HT-29 (cell line): ENCODE measurements at places on chromosomes 11 and 22. TPM values are rescaled to one million over a fixed set of nuclear protein-coding genes. Genes with fewer than 3 reads are reported as not detected.
A peak's percentile ranks its signal among the peaks of the same experiment; 100 is the strongest.

Gene CD6
- total RNA-seq: 0.53 and 2.1 TPM in 2 replicates

Gene UBE2L3
- total RNA-seq: 41.0 and 43.1 TPM in 2 replicates

DNA sequence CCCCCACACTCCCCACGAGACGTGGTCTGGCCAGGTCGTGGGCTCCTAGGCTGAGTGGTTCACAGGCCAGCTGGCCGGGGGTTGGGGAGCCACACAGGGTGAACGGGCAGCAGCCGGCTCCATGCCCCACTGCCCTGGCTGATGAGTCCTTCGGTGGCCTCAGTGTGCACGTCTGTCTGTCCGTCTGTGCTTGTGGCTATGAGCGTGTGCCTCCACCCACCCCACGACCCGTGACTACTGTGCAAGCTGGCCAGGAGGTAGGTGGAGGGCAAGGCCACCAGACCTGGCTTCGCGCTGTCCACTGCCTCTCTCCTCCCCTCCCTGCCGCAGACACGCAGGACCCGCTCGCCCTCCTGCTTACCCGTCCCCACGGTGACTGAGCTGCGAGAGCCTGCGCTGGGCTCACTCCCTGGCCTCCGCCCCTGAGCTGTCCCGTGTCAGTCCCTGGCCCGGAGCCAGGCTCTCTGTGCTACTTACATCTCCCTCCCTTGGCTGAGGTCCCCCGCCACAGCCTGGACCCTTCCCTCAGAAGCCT lies 14.1 kb downstream of the CSDC2 start:
- DNase-seq: no peak

DNA sequence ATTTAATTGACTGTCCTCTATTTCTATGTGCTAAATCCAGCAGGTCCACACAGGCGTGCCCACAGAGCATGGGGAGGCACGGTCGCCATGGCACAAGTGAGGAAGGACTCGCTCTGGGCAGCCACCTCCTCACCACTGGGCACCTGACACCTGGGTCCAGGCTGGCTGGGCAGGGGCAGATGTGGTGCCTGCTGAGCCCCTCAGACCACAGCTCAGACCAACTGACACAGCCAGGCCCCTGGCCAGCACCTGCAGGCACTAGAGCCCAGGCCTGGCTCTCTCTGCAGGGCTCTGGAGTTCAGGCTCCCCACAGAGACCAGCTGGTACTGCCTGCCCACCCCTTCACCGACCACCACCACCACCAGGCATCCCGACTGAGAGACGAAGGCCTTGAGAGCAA lies 27.9 kb downstream of the LINC01488 start:
- DNase-seq: no peak

Gene PTPN5
- not detected in 2 replicates for total RNA-seq

DNA sequence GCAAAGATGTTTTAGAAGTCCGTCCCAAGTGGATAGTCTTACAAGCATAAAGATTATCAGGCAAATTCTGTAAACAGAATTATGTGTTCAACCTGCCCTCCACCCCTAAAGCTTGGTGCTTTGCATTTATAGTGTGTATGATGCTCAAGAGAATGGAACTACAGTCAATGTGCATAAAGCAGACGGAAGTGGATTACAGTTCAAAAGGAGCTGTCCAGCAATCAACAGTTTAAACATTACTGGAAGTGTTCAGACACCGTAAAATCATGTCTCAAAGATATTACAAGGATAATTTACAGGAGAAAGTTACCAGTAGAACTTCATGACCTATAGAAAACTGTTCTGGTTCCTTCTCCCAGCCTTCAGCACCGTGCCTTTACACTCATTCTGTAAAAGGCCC lies 1.0 kb downstream of the RIC3 start:
- DNase-seq: no peak

GRCh38 chr11:44434191-44434590 lies 124.3 kb upstream of the ALX4 start:
- no peak for DNase-seq

DNA sequence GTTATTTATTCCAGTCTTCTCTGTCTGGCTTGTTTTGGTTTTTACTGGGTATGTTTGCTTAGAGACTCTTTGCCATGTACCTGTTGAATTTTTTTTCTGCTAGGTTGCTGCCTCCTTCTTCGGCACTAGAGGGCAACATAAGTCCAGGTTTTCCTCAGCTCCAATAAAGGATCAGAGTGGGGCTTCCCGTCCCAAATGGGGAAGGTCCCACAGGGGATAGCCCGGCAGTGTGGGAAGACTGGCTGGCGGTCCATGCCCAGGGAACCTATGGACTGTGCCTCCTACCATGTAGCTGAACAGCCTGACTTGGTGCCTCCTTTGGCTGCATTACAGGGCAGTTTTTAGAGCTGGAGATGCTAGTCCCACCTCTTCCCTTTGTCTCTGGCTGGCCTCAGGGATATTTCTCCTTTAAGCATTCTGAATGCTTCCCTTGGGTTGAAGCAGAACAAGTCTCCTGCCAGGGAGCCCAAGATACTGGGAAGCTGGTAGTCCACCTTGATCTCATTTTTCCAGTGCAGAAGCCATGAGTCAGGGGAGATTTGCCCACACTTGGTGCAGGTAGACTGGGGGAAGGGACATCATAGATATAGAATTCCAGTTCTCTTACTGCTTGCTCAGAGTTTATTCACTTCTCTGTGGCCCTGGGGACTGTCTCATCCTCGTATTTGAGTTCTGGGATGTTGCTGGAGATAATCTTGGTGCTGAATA lies 60.2 kb downstream of the BRD1 start:
- DNase-seq: peak; percentile 56

DNA sequence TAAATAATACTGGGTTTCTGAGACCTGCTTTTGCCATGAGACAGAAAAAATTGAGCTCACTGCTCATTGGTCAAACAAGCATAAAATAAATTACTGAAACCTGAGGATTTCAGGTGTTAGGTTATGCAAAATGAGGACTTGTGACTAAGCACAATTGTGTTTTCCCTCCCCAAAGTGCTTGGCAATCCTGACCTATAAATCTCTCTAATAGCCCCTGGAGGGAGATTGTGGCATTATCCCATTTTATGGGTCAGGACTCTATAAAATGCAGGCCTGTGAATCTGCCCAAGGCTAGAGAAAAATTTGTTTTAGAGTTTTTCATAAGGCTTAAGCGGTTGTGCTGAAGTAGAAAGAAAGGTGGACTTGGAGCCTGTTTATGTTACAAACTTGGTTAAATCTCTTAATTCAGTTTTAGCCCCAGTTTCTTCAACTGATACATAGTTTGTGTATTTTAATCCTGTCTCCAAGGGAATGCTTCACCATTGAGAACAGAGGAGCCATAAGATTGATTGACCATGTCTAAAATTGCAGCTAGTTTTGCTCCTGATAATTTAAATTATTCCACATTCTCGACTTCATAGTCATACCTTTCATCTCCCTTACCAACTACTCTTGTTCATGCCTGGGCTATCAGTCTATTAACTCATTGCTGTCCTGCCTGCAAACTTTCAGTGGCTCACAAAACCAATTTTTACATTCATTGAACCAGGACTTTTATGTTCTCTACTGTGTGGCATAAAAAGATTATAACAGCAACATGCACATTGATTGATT lies 63.6 kb upstream of the LRRC4C start:
- DNase-seq: no peak

- DNase-seq: no peak
Observed at GRCh38 chr11:28259177-28259843, 151.1 kb downstream of the METTL15 start.
